Esophagus squamous epithelium (tissue), 5 donors: ENCODE measurements at places on chromosomes 11 and 22.

DNA sequence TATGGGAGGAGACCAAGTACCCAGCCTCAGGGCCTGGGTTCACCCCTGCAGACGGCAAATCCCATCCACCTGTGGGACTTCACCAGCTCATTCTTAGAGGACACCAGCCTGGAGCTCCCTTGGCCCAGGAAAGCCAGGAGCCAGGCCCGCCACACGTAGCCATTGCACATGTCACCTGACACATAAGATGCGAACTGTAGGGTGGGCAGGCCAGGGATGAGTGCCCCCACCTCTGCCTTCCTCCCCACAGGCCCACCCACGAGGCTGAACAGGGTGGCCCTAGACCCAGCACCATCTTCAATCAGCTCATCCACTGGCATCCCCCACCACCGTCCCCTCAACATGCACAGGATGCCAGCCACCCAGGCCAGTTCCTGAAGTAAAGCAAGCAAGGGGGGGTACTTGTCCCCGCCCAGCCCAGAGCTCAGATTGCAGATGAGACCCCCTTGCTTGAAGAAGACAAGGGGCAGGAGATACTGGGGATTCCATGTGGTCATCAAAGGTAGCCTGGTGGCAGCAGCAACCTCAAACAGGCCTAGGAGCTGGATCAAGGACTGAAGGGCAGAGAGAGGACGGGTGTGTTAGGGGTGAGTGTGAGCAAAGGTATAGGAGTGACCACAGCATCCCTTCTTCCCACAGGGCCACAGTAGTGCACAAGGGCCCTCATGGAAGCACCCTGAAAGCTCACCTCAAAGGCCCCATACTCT, 45.6 kb downstream of the IGLL5 start:
- no peak for DNase-seq

- DNase-seq: no peak
These were observed 14.2 kb downstream of the OR52A5 start for GRCh38 chr11:5123802-5124521.

GRCh38 chr11:104695065-104695463, 203.2 kb downstream of the CASP12 start:
- no peak for DNase-seq

- DNase-seq: no peak
These were observed 11.8 kb upstream of the SSTR3 start for GRCh38 chr22:37223965-37224551.

- no peak for DNase-seq
These were observed 5.9 kb downstream of the SF1 start for GRCh38 chr11:64772303-64773018.

DNA sequence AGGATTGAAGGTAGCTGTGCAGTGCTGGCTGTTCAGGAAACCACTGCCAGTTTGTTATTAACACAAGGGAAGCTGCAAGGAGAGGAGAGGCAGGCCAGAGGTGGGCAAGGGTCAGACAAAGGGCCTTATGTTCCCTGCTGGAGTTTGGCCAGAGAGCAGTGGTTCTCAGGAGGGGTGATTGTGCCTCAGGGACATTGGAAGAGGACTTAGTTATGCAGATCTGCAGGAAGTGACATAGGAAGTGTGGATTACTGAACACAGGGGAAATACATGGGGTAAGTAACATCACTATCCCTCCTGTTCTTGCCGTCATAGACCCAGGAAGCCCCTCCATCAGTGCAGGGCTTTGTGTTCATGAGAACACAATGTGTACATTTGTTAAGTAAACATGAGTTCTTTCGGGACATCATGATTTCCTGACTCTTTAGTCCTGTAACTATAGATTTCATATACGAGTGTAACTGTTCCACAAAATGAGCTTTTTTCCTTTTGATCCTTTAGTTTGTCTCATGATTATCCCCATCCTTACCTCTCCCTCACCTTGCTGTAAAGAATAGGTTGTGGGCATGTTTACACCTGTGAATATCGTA, 5.9 kb downstream of the SRRD start:
- no peak for DNase-seq

GRCh38 chr11:94974178-94974577, 669 bp downstream of the KDM4D start:
- DNase-seq: no peak

DNA sequence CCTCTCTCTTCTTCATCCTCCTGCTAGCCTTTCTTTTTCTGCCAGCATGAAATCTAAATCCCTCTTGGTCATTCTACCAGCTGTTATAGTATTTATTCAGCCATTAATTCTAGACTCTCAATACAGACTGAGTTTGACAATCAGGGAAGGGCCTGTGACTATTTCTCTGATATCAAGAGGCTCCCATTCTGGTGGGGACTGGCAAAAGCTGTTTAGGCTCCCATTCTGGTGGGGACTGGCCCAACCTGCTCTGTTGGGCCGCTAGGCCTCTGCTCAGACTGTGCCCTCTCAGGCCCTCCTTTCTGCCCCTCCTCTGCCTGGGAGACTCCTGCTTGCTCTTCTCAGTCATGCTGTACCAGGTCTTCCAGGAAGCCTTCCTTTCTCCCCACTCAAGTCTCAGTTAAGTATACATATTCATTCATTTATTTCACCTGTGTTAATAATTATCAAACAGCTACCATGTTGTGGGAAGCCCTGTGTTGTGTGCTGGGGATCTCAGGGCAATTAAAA, 323.7 kb upstream of the NARS2 start:
- DNase-seq: no peak

DNA sequence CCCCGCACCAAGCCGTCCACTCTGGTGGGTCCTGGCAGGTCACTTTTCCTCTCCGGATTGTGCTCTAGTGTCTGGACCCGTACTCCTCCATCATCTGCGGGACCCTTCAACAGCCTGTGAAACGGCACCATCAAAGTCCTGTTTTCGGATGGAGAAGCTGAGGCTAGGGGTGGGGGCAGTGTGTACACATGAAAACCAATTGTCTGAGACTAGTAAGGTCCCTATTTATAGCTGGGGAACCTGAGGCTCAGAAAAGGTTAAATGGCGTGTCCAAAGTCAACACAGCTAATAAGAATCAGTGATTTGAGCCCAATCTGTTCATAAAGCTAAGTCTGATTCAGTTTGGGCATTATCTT, 668 bp upstream of the LRRC32 start:
- DNase-seq: no peak

DNA sequence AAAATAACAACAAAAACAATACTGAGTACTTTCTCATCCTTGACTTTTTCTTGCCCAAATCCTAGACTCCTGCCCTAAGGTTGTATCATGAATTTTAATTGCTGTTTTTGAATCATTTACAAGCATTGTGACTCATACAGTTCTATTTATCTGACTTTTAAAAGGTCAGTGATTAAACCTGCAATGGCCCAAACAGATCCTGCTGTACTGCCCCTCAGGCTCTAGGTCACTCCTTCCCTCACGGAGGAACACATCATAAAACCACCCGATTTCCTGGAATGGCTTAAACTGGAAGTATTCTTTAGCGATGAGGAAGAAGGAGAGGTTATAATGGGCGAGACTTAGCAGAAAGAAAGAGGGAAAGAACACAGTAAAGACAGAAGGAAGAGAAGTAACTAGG, 12.3 kb downstream of the ARFGAP3 start:
- no peak for DNase-seq
